Posterior vena cava (tissue), 2 donors: ENCODE measurements at places on chromosomes 13 and 19. TPM values are rescaled to one million over a fixed set of nuclear protein-coding genes. Genes with fewer than 3 reads are reported as not detected.
A peak's percentile ranks its signal among the peaks of the same experiment; 100 is the strongest.

BCL3 gene
- 37.6 TPM for total RNA-seq

C13orf42 gene
- total RNA-seq = not detected

OLFM4 gene
- 0.19 TPM for total RNA-seq

CALR3 gene
- not detected for total RNA-seq

ZNF729 gene
- total RNA-seq = not detected

TBXA2R gene
- 46.9 TPM for total RNA-seq

DNA sequence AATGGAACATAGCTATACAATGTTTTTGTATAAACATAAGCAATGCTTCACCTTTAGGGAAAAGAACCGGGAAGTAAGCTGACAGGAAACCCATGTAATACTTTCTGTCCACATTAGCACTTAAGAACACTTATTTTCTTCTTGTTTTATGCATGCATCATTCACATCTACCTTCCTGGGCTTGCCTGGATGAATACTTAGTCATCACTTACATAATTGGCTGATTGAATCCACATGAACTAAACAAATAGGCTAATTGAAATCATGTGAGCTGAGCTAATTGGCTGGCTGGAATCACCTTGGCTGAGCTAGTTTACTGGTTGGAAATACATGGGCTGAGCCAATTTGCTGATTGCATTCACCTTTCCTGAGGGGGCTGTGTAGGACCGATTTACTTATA is 78.8 kb downstream of the ZNF726 start:
- DNase-seq = no peak

- DNase-seq = no peak
Observed at GRCh38 chr19:11405846-11406643, 13.1 kb downstream of the RGL3 start.

DNA sequence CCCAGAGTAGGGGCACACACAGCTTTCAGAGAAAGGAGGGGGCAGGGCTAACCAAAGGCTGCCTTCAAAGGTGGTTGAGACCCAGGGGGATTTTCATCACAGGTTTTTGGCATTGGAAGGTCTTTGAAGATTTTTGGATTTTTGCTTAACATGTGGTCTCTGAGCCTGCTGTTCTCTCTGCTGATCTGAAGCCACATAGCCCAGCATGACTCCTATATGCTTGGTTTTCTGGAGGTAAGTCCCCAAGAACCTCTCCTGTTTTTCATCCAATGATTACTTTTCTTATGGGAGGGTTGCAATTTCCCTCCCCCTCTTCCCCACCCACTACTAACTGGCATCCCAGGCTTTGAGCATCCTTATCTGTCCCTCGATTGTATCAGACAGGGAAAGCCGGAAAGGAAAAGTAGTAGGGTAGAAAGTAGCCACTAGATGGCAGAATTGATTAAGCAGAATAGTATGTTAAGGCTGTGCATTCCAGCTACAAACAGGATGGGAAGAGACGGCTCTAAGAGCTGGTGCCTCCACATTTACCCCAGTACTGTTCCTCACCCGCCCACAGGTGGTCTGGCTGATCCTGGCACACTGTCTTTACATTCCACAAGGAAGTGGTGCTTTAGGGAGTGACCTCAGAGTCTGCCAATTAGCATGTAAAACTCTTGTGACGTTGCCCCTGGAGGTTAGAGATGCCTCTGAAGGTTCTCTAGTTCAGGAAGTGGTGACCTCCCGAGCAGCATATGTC is 218.9 kb upstream of the EDNRB start:
- no peak for DNase-seq

- DNase-seq = no peak
Observed at GRCh38 chr19:55644191-55644833, 863 bp downstream of the ZNF581 start.

DNA sequence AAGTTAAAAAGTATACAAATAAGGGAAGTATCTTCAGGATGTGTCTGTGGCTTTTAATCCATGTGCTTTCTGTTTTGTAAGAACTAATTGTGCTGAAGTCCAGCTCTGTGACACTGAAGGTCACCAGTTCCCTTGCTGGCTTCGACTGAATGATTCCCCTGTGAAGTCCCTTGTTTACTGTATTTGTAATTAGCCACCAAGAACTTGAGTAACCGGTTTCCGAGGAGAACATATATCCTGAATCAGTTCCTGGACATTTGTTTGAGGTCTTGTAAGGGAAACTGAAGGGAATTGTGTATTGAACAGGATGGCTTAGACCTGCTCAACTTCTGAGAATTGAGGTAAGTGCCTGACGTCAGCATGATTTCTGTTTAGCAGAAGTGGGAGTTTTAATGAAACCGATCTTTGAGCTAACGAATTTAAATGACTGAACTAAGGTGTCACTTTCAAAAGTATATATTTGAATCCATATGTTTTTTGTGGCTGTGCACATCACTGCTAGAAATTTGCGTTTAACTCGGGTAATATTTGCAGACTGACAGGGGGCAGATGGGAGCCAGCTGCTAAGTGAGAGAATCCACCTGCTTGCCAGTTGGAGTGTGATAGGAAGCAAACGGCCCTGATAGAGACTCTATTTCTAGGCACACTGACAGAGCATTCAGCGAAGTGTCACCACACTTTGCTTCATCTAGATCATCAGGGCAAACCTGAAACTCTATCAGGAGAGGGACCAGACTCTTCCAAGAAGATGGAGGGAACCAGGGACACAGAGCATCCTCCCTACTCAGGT is 530.0 kb downstream of the RFC3 start:
- no peak for DNase-seq

DNA sequence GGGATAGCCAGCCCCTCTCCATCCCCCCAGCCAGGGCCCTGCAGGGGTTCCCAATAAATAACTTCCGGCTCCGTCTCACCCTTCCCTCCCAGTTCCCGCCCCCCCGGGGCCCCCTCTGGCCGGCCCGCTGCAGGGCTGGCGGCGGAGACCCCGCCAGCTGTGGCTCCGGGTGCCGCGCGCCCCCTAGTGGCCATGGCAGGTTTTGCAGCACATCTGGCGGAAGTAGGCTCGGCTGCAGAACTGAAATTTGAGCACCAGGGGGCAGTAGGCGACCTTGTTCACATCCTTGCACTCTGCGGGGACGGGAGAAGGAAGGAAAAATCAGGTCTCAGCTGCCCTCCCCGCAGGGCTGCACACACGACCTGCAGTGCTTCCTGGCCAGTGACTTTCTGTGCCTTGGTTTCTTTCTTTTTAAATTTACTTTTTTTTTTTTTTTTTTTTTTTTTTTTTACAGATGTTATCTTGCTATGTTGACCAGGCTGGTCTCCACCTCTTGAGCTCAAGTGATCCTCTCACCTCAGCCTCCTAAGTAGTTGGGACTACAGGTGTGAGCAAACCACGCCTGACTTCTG is 3.6 kb upstream of the MYO1F start:
- peak; percentile 94 for DNase-seq

DNA sequence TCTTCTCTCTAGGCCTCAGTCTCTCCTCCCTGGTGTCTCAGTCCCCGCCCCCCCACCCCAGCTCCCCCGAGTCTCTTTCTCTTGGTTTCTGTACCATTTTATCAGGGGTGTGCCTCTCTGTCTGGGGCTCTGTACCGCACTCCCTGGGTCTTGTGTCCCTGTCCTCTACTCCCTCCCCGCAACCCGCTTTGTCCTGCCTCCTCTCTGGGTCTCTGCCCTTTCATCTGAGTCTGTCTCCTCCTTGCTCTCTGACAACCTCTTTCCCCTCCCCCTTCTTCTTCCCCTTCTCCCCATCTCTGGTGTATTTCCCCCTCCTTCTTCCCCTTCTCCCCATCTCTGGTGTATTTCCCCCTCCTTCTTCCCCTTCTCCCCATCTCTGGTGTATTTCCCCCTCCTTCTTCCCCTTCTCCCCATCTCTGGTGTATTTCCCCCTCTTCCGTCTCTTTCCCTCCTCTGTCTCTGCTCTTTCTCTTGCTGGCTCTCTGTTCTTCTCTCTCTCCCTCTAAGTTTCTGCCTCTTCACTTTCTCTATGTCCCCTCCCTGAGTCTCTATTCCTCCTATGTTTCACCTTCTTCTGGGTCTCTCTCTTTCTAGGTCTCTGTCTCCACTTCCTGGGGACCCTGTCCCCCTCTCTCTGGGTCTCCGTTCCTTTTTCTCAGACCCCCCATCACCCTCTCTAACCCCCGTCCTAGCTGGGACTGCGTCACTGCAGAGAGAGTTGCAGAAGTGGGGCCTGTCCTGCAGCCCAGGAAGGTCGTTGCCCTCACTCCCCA is 2.2 kb upstream of the KCNC3 start:
- DNase-seq = peak; percentile 30

GRCh38 chr13:48004201-48004600 is 3.1 kb upstream of the SUCLA2 start:
- no peak for DNase-seq

DNA sequence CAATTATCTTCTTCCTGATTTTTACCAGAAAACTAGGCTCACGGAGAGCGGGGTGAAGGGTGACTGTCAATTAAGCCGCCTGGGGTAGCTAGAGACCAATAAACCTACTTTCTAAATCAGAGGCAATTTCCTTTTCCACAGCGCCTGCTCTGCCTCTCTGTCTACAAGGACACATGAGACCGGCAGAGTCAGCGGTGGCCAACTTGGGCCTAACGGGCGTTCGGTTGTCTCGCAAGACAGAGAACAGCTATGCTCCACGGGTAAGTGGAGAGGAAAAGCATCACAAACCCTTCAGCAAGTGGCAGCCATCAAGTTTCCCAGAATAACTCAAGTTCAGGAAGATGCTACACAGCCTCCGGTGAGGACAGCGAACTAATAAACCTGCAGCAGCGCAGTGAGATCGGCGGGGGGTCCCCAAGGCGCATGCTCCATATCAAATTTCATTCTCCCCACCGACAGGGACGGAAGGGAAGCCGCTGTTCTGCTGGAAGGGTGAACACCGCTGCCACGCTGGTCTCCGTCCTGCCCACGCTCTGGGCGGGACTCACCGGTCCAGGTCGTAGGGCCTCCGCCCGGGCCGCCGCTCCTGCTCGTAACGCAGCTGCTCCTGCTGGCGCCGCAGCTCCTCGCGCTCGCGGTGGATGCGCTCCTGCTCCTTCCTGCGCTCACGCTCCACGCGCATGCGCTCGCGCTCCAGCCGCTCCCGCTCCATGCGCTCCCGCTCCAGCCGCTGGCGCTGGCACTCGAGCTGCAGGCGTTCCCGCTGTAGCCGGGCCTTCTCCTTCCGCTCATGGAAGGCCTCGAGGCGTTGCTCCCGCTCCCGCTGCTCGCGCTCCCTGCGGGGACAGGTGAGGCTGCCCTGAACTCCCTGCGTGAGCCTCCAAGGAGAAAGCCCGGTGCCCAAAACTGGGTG is 25.8 kb upstream of the TINCR start:
- DNase-seq = peak; percentile 78

- DNase-seq = no peak
Observed at GRCh38 chr19:1311543-1312091, 25.9 kb downstream of the EFNA2 start.

GRCh38 chr13:69306766-69307165 is 800.9 kb upstream of the ATXN8OS start:
- DNase-seq = no peak

- DNase-seq = no peak
Observed at GRCh38 chr13:113151745-113152690, 6.4 kb upstream of the PROZ start.

GRCh38 chr19:30692181-30692811 is 320.1 kb downstream of the ZNF536 start:
- DNase-seq = no peak

DNA sequence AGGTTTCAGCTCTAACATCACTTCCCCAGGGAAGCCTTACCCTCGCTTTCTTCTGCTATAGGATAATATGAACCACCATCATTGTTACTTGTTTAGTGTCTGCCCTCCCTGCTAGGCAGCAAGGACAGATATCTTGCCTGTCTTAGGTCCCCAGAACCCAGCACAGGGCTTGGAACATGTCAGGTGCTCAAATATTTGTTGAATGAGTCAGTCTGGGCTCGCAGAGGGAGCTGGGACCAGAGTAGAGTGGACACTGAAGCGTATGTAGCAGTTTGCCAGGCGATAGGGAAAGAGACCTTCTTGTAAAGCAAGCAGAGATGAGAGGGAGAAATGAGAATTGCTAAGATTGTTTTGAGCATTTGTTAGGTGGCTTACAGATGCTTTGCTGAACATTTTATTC is 11.7 kb downstream of the BCKDHA start:
- no peak for DNase-seq

GRCh38 chr19:58356766-58357480 is 3.6 kb upstream of the A1BG start:
- no peak for DNase-seq

DNA sequence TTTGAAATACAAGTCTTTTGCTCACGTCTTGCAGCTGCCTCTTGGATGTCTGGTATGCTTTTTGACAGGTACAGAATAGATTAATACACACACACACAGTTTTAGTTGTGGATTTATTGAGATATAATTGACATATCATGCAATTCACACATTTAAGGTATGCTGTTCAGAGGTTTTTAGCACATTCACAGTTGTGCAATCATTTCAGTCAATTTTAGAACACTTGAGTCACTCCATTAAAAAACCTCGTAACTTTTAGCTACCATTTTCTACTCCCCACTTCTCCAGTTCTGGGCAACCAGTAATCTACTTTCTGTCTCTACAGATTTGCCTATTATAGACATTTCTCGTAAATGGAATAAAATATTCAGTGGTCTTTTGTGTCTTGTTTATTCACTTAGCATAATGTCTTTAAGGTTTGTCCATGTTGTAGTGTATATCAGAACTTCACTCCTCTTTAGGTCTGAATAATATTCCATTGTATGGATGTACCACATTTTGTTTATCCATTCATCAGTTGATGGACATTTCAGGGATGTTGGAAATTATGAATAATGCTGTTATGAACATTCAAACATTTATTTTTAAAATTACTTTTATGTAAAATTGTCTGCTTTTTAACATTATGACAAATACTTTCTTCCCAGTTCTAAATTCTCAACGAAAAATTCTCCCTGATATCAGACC is 2.5 kb upstream of the ZMYM2 start:
- no peak for DNase-seq

DNA sequence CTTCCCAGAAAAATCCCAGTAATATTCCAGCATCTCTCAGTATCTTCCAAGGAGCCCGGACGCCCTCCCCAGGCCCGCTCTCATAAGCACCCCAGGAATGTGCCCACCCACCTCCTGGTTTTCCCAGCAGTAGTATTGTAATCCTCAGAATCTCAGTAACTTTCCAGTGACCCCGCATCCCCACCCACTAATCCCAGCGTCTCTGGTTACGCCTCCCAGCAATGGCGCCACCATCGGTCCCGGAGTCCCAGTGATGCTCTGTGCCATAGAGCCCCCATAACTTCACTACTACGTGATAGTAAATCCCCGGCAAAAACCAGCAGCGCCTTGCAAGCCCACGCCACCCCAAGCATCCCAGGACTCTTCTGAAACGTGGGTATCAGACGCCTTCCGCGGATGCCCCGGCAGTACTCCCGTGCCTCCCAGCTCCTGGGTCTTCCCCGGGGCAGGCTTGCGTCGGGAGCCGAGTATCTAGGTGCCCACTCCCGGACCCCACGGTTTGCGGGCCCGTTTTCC is 928 bp upstream of the PNPLA6 start:
- DNase-seq = peak; percentile 90

GRCh38 chr19:55990831-55991230 is 4.3 kb downstream of the NLRP5 start:
- no peak for DNase-seq

GRCh38 chr13:46936525-46936924 is 39.7 kb upstream of the HTR2A start:
- DNase-seq = no peak
